ENCODE measurements at places on chromosomes 7 and 10.

DNA sequence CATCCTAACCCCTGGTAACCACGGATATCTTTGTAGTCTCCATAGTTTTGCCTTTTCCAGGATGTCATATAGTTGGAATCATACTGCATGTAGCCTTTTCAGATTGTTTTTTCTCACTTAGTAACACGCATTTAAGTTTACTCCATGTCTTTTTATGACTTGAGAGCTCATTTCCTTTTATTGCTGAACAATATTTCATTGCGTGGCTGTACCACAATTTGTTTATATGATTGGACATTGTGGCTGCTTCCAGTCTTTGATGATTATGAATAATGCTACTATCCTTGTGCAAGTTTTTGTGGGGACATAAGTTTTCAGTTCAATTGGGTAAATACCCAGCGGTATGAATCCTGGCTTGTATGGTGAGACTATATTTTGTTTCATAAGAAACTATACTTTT, 60.8 kb downstream of the AOAH start:
- no peak for DNase-seq

DNA sequence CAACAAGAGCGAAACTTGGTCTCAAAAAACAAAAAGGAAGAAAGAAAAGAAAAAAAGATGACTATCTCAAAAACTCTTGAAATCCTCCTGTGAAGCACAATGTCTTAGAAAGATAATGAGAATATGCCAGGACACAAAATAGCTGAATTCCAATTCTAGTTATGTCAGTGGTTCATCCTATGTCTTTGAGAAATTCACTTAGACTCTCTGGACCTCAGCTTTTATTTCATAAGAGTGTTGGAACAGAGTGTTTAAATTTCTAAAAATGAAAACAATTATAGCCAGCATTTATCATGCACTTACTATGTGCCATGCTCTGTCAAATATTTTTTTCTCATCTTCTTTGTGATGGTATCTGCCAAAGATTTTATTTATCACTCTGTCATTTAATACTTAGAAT, 13.3 kb upstream of the HYCC1 start:
- DNase-seq: no peak

DNA sequence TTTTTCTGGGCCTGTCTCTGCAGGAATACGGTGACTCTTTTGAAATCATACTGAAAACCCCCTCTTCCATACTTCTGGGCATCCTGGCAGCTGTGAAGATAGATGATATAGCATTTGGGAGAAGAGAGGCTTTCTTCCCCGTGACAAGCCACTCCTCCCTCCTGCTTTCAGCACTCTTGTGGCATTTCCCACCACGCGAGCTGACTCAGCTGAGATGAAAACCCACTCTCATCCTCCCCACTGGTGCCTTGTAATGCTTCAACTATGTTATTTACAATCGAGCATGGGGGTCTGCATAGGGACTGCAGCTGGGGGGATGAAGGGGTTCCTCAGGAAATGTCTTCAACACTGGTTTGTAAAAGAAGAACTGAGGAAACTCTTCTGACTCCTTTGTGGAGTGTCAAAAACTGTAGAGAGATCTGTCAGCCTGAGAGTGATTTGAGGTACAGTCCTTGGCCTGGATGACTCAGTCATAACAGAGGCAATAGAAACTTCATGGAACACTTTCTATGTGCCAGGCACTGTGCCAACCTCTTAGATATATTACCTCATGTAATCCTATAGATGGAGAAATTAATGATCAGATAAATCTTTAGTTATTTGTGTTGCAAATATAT, 1.7 kb upstream of the TBATA start:
- peak; percentile 39 for DNase-seq

- DNase-seq: peak; percentile 82
Measured at GRCh38 chr10:13347500-13348156, 465 bp downstream of the SEPHS1 start.

DNA sequence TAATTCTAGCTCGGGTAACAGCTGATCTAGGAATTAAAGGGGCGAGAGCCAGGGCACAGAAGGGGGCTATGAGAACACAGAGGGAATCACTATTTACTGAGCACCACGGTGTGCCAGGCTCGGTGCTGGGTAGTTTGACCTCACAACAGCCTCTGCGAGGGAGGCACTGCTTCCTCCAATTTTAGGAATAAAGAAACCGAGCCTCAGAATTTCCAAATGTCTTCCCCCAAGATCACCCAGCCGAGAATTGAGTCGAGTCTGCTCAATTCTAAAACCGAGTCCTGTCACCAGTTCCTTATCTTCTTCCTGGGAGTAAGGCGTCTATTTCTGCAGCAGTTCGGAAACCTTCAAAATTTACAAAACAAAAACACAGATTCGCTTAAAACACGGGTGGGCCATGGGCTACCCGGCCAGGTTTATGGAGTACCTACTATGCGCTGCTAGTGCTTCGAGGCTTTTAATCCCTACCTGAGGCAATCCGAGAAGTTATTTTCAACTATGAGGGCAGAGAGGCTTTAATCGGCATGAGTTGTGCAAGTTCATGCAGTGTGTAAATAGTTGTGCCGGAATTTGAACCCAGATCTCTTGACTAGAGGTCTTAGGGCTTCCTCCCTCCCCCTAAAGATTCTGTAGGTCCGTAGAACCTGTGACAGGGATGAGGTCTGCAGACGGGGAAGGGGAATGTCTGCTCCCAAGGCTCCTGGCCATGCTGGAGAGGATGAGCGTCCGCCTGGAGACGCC, 872 bp upstream of the HMX2 start:
- DNase-seq: no peak

GRCh38 chr10:95125582-95125981, 56.3 kb upstream of the CYP2C8 start:
- DNase-seq: no peak

- no peak for DNase-seq
Measured at GRCh38 chr7:143456992-143457793, 13.9 kb downstream of the TAS2R60 start.

GRCh38 chr7:139118805-139119485, 9.4 kb upstream of the ZC3HAV1 start:
- DNase-seq: peak; percentile 43

- DNase-seq: no peak
Measured at GRCh38 chr7:117043108-117043825, 90.0 kb downstream of the ST7 start.

DNA sequence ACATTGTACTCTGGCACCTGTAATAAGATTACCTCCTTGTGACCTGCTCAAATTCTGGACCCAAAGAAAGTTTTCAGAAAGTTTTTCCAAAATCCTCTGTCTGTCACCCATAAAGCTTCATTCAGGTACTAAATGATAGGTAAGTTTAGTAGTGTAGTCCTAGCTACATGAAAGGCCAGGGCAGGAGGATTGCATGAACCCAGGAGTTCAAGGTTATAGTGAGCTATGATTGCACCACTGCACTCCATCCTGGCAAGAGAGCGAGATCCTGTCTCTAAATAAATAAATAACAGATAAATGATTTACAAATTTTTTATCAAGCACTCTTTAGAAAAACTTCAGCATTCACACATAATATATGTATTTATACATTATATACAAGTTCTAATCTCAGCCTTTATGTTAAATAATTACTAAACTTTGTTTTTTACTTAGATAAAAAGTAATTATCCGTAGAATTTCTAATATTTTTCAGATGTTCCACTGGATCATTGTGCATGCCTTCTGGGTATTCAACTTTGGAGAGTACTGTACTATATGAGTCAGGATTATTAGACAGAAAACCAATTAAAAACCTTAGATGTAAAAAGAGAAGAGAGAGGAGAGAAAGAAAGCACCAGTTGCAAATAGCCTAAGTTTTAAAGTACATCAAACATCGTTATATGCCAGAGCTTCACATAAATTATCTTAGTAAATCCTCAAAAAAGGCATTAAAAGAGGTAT, 363.0 kb downstream of the LRRTM3 start:
- DNase-seq: no peak

- no peak for DNase-seq
Measured at GRCh38 chr10:79602953-79603352, 7.8 kb upstream of the SFTPA1 start.

DNA sequence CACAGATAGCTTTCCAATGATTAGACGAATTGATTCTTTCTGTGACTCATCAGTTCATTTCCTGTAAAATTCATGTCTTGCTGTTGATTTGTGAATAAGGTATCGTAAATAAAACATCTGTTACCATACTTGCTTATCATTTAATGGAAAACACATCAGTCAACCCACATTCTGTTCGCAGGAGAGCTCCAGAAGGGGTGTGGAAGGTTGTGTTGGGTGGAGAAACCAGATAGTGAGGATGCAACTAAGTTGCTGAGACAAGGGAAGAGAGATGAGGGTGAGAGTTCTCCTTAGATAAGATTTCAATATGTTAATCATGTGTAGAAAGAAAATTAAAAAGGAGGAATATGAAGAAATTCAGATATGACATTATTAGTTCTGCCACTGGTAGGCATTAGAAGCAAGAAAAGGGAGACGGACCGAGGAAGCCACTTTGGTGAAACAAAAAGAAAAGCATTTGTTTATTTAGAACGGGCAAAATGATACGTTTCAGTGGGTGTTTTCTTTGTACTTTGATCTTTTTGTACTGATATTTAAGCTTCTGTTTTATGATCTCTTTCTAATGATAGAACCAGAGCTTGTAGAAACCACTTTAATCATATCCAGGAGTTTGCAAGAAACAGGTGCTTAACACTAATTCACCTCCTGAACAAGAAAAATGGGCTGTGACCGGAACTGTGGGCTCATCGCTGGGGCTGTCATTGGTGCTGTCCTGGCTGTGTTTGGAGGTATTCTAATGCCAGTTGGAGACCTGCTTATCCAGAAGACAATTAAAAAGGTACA, 7.8 kb downstream of the CD36 start:
- DNase-seq: no peak

DNA sequence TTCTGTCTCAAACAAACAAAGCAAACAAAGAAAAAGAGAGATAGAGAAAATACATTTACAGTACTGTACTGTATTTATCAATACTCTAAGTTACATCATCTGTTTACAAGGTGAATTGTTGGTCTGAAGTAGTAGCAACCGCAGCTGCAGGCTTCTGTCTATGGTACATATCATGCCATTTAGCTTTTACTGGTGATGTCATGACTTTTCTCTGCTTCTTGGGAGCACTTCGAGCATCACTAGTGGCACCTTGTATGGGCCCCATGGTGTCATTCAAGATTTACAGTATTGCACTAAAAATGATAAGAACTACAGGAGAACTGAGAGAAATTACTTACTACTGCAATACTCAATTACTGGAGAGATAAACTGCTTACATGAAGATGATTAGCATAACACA, 826.9 kb downstream of the CNTNAP2 start:
- DNase-seq: no peak

- no peak for DNase-seq
Measured at GRCh38 chr7:16636555-16637101, 8.9 kb downstream of the ANKMY2 start.

DNA sequence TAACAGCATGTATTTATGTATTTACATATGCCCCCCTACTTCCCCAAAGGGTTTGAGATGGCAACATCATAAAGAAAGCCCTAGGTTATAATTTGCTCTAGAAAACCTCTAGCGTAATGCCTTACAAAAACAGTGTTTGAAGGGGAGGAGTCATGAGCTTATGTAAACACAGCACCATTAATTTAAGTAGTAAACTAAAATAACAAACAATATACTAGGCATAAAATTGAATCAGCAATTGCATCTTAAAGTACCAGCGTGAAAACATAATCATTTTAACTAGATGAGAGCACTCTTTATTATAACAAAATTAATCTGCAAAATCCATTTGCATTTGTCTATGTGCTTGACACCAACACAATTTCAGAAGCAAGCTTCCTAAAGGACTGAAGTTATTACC, 507.2 kb upstream of the NRP1 start:
- DNase-seq: no peak

- DNase-seq: no peak
Measured at GRCh38 chr7:96558530-96558929, 151.1 kb downstream of the SEM1 start.

DNA sequence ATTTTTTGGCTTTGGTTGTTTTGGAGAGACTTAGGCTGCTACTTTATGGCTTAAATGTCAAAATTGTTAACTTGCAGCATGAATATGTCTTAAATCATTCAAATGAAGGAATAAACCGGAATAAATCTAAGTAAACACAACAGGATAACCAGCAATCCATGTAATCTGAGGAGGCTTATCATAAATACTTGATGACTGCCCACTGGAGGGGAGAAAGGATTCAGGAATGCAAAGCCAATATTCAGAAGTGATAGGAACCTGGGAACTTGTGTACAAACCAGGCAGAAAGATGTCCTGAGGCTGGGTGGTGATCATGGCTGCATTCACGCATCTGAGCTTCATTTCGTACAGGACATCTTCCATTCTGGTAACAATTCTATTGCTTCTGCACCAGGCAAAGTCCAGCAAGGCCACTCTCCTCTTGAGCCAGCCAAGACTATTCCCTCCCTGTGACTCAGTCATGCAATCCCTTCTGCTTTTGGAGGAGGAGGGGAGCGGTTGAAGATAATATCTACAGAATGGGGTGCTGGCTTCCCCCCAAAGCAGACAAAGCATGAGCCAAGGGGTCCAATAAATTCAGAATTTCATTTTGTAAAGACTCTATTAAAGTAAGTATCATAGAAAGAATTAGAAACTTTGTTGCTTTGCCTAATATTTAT, 374.5 kb downstream of the PHTF2 start:
- DNase-seq: no peak

GRCh38 chr7:128838109-128838779, 8.0 kb downstream of the FLNC start:
- DNase-seq: no peak

- no peak for DNase-seq
Measured at GRCh38 chr10:46554166-46554781, 2.2 kb downstream of the GPRIN2 start.

GRCh38 chr10:45053569-45054100, 52.9 kb downstream of the ZNF22 start:
- no peak for DNase-seq

DNA sequence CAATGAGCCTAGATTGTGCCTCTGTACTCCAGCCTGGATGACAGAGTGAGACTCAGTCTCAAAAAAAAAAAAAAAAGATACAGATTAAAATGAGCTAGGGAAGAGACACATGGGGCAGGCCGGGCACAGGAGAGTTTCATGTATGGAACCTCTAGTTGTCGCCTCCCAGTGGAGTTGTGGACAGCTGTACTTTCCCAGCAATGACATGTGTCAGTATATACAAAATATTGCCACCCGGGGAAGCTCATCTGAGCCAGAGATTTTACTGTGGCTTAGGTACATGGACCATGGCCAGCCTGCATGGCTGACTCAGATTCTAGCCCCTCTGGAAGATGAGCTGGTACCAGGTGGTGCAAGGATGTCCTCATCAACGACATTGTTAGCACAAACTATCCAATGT, 87.4 kb downstream of the COL26A1 start:
- no peak for DNase-seq

- no peak for DNase-seq
Measured at GRCh38 chr10:78524941-78525340, 491.3 kb downstream of the RPS24 start.

GRCh38 chr10:120942806-120943413, 91.7 kb downstream of the WDR11 start:
- peak; percentile 85 for DNase-seq

GRCh38 chr10:110158051-110159005, 49.1 kb upstream of the MXI1 start:
- no peak for DNase-seq

GRCh38 chr7:116100626-116101025, 70.1 kb upstream of the TFEC start:
- no peak for DNase-seq

All from stimulated activated naive CD8-positive, alpha-beta T cell treated with anti-CD3 and anti-CD28 coated beads, Interleukin-15, Interleukin-2, amounts not matched to agents 100 U/mL and 50 U/mL, for 24 hours (primary cell).